ENCODE measurements at places on chromosomes 11 and 22.

DNA sequence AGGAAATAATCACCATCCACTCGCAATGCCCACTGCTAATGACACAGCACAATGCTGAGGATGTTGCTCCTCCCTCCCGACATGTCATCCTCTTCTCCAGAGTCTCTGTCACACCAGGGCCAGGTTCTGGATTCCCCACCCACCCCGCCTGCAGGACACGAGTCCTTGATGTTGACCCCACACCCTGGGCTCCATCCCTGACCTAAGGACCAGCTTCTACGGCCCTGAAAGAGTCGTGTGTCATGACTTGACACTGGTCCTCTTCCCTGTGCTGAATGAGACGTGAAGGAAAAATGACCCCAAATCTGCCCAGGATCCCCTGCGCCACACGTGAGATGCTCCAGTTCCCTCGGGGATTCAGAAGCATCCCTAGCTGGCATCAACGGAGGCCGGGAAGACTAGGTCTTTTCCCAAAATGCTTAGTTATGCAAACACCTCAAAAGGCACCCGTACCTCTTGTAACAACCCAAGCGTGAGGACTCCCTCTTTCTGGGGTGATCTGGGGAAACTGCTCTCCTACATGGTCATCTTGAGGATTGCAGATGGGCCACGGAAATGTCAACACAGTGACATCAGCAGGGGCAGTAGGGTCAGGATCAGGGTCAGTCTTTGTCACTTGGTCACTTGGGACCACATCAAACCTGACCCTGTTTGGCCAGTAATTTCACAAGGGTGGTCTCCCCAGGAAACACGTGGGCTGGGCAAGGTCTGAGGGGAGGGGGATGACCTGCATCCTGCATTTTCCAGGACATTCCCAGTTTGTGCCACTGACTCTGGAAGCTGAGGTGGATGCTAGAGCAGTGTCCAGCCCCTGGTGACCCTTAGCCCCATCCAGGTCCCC, 42.0 kb downstream of the IGLL5 start:
- H3K4me3 ChIP-seq = no peak overlapping the region
- no peak for DNase-seq
- H3K4me1 ChIP-seq = peaks cover 11% of the 10 kb centered on the region
- no peaks in the 10 kb centered on the region for H3K36me3 ChIP-seq
- no peak overlapping the region for H3K27ac ChIP-seq
- H3K27me3 ChIP-seq = peaks cover 6% of the 10 kb centered on the region

DNA sequence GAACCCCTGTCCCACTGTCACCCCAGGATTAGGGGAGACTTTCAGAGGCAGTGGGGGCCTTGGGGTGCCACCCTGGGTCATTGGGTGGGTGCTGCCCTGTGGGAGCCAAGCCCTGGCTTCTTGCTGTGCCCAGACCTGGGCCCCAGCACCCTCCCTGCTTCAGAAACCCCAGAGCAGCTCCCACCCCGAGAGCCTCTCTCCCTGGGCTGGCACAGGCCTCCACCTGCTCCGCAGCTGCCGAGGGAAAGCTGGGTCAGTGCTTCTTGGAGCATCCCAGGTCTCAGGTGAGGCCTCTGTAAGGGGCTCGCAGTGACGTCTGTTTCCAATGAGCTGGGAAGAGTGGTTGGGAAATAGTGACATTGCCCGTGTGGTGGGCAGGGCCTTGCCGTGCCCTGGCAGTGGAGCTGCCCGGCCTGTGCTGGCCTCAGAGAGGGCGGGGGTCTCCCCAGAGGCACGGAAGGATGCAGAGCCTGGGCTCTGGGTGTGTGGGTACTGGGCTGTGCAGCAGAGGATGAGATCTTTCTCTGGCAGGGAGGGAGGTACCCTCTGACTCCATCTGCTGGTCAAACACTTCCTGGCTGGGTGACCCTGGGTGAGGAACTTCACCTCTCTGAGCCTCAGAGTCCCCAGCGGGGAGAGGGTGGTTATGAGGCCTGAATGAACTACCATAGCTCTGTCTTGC, 23.0 kb downstream of the C22orf23 start:
- no peak for DNase-seq
- peaks cover 5% of the 10 kb centered on the region for H3K4me1 ChIP-seq
- H3K27me3 ChIP-seq = no peaks in the 10 kb centered on the region
- peaks cover 2% of the 10 kb centered on the region for H3K36me3 ChIP-seq
- H3K4me3 ChIP-seq = no peak overlapping the region

- H3K4me3 ChIP-seq = no peak overlapping the region
- H3K36me3 ChIP-seq = no peaks in the 10 kb centered on the region
- H3K27me3 ChIP-seq = no peaks in the 10 kb centered on the region
- peaks cover 18% of the 10 kb centered on the region for H3K4me1 ChIP-seq
- no peak for DNase-seq
- H3K27ac ChIP-seq = no peak overlapping the region
These were observed 146.5 kb downstream of the CCDC34 start for GRCh38 chr11:27216270-27217149.

DNA sequence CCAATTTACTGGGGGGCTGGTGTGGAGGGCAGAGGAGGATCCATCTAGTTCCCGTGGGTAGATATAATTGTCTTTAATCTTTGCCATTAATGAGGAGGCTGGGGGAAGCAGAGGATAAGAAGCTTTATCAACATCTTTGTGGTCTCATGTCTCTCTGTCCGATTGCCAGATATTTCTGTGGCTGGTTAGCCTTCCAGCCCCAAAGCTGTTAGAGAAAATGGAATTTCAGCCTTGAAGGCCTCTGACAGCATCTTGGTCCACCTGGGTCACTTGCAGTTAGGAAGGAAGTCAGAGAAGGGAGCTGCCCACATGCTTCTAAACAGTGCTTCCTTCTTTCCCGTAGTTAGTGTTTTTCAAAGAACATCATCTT, 56.9 kb downstream of the ABTB2 start:
- H3K27ac ChIP-seq = no peak overlapping the region
- no peaks in the 10 kb centered on the region for H3K27me3 ChIP-seq
- DNase-seq = no peak
- H3K4me1 ChIP-seq = peaks cover 2% of the 10 kb centered on the region
- no peaks in the 10 kb centered on the region for H3K36me3 ChIP-seq
- H3K4me3 ChIP-seq = no peak overlapping the region

- peaks cover 5% of the 10 kb centered on the region for H3K4me1 ChIP-seq
- no peak overlapping the region for H3K4me3 ChIP-seq
- H3K27ac ChIP-seq = no peak overlapping the region
- H3K27me3 ChIP-seq = no peaks in the 10 kb centered on the region
- DNase-seq = no peak
These were observed 62.6 kb downstream of the KIAA1671 start for GRCh38 chr22:25014896-25015755.

DNA sequence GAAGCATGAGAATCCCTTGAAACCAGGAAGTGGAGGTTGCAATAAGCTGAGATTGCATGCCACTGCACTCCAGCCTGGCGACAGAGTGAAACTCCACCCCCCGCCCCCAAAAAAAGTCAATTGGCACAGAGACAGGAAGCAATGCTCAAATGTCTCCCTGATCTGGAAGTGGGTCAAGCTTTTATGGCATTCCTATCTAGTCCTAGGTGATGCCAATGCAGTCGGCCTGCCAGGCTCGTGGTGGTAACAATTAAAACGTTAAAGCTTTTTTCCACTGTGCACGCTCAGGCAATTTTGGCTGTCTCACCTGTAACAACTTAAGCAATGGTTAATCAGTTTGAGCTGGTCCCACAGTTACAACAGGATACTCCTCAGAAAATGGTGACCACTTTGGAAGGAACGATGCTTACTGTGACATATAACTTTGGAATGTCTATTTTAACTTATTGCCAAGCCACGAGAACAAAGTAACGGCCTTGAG, 18.9 kb upstream of the PISD start:
- no peak overlapping the region for H3K4me3 ChIP-seq
- no peak overlapping the region for H3K27ac ChIP-seq
- DNase-seq = no peak
- peaks cover 34% of the 10 kb centered on the region for H3K36me3 ChIP-seq

DNA sequence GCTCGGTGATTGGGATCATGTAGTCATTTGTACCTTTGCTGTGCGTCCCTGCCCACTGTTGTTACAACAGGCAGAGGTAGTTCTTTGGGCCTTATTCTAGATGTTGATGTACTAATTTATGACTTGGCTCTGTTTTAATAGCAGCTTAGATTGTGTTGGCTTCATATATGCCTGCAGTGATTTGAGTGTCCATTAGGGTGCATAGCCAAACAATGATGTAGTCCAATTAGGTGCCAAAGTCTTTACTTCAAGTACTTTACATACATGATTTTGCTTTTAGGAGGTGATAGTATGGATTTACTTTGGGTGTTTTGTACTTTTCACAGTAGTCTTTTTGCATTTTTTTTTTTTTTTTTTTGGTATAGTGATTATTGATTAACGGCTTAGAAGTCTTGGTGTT, 46.4 kb downstream of the PPP6R3 start:
- H3K27me3 ChIP-seq = no peaks in the 10 kb centered on the region
- H3K27ac ChIP-seq = no peak overlapping the region

DNA sequence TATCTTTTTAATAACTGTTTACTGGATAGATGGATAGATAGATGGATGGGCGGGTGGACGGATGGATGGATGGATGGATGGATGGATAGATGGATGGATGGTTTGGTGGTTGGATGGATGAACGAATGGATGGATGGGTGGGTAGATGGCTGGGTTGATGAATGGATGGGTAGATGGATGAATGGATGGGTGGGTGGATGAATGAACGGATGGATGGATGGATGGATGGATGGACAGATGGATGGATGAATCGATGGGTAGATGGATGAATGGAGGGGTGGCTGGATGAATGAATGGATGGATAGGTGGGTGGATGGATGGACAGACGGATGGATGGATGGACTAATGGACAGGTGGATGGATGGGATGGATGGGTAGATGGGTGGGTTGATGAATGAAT, 13.8 kb upstream of the SLC22A12 start:
- H3K27me3 ChIP-seq = no peaks in the 10 kb centered on the region
- no peaks in the 10 kb centered on the region for H3K36me3 ChIP-seq
- no peak for DNase-seq
- H3K27ac ChIP-seq = no peak overlapping the region

DNA sequence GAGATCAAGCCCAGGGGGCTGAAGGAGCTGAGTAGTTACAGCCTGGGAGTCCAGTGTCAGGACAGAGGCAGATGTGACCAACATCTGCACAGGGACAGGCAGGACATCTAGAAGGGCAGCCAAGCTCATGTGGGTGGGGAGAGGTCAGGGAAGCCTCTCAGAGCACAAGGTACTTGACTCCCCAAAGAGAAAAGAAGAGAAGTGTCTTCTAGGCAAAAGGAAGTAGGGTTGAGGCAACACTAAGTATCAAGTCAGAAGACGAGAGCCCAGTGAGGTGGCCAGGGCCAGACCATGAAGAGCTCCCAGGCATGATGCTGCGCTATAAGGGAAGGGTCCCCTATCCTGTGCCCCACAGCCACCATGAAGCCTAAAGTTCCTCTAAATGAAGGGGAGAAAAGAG, 21.5 kb downstream of the RPL27A start:
- H3K27me3 ChIP-seq = no peaks in the 10 kb centered on the region
- DNase-seq = no peak
- no peaks in the 10 kb centered on the region for H3K36me3 ChIP-seq
- no peak overlapping the region for H3K27ac ChIP-seq

DNA sequence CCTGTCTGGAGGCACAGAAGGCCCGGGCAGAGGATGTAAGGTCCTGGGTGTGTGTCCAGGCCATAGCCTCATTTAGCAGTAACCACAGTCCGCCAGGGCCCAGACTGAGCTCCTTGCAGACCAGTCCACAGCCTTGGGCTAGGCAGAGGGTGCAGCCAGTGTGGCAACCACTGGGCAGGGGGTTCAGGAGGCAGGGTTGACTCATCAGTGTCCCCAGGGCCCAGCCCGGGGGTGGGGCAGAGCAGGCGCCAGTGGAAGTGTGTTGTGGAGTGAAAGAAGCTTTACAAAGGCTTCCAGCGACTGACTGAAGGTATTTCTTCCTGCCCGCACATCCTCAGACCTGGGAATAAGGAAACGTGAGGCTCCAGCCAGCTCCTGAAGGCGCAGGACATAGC, 27.7 kb upstream of the WNT11 start:
- peaks cover 5% of the 10 kb centered on the region for H3K4me1 ChIP-seq
- H3K4me3 ChIP-seq = no peak overlapping the region
- H3K27ac ChIP-seq = no peak overlapping the region
- DNase-seq = no peak

- no peaks in the 10 kb centered on the region for H3K27me3 ChIP-seq
- H3K36me3 ChIP-seq = 0 out of 2 replicates have a peak, but pooled peaks cover 3% of the 10 kb centered on the region
- H3K4me1 ChIP-seq = no peaks in the 10 kb centered on the region
- DNase-seq = no peak
These were observed 58.1 kb downstream of the LRP5 start for GRCh38 chr11:68370211-68371111.

DNA sequence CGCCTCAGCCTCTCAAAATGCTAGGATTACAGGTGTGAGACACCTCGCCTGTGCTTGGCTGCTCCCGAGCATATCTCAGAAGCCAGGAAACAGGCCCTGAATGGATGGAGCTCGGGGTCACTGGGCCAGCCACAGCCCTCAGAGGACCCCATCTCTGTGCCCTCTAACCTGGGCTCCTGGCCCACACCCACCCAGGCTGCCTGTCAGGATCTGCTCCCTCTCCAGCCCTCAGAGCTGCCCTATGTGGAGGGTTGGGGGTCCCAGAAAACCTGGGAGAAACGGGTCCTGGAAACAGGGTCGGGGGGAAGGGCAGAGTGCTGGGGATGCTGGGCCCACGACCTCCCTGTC, 5.2 kb upstream of the CCDC188 start:
- H3K4me3 ChIP-seq = no peak overlapping the region
- H3K36me3 ChIP-seq = no peaks in the 10 kb centered on the region
- no peak overlapping the region for H3K27ac ChIP-seq
- peaks cover 6% of the 10 kb centered on the region for H3K4me1 ChIP-seq

DNA sequence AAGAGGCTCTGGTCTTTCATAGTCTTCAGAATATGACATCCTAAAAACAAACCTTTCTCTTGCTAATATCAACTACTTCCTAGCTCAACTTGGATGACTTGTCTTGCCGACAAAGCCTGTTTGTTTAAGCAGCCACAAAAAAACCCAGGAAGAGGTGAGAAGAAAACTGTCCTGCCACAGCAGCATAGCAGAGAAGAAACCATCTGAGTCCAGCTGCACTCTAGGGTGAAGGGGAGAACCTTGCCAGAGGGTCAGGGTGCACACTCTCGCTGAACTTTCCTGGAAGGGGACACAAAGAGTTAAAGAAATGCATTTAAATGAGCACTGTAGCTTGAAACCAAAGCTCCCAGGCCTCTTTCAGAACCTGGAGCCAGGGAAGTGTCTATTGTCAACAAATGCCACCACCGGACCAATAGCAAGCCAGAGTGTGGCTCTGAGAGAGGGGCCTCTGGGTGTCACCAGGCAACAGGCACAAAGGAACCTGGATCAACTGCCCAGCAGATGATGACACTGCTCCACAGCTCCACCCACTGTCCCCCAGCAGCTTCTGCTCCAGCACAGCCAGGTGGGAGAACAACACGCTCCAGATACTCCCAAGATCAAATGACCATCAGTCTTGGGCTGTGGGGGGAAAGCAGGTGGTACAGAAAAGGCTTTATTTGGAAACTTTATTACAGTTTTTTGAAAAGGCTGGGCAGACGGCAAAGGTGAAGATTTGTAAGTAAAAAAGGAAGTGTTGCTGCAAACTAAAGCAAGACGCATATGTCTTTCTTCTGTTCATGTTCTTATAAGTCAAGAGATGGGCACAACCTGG, 105.7 kb downstream of the RASSF10 start:
- no peak overlapping the region for H3K27ac ChIP-seq
- no peaks in the 10 kb centered on the region for H3K27me3 ChIP-seq
- no peaks in the 10 kb centered on the region for H3K36me3 ChIP-seq
- no peak for DNase-seq
- no peaks in the 10 kb centered on the region for H3K4me1 ChIP-seq
- no peak overlapping the region for H3K4me3 ChIP-seq

GRCh38 chr22:50276143-50276542, 6.0 kb upstream of the MAPK11 start:
- DNase-seq = peak; percentile 77
- peaks cover 40% of the 10 kb centered on the region for H3K36me3 ChIP-seq
- H3K4me3 ChIP-seq = no peak overlapping the region
- no peak overlapping the region for H3K27ac ChIP-seq
- H3K27me3 ChIP-seq = peaks cover 5% of the 10 kb centered on the region

All from H1 (cell line).